CD4-positive, alpha-beta T cell treated with Interleukin-6 at 100 ng/mL for 8 hours (primary cell): ENCODE measurements at places on chromosomes 6 and 20.
A peak's percentile ranks its signal among the peaks of the same experiment; 100 is the strongest.

GRCh38 chr6:9851006-9851405, 563.9 kb downstream of the TFAP2A start:
- DNase-seq, result no peak

DNA sequence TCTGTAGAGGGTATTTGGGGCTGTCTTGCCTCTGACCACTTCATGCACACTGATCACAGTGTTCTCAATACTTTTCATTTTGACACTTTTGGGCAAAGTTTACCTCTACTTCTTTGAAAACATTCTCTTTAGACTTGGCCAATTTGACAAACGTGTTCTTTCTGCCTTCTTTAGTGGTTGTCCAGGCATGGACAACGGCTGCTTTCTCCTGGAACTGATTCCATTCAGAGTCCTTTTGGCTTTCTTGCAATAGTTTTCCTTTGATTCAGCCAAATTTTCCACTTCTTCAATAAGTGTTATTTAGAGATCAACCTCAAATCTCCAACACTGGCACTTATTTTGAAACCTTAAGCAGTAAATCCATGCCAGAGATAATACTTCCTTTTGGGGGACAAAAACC, 6.7 kb upstream of the CST9 start:
- DNase-seq, result no peak

GRCh38 chr20:38724626-38725147, 401 bp downstream of the SLC32A1 start:
- no peak for DNase-seq

- DNase-seq, result no peak
Observed at GRCh38 chr6:133964052-133964451, 11.0 kb downstream of the TBPL1 start.

DNA sequence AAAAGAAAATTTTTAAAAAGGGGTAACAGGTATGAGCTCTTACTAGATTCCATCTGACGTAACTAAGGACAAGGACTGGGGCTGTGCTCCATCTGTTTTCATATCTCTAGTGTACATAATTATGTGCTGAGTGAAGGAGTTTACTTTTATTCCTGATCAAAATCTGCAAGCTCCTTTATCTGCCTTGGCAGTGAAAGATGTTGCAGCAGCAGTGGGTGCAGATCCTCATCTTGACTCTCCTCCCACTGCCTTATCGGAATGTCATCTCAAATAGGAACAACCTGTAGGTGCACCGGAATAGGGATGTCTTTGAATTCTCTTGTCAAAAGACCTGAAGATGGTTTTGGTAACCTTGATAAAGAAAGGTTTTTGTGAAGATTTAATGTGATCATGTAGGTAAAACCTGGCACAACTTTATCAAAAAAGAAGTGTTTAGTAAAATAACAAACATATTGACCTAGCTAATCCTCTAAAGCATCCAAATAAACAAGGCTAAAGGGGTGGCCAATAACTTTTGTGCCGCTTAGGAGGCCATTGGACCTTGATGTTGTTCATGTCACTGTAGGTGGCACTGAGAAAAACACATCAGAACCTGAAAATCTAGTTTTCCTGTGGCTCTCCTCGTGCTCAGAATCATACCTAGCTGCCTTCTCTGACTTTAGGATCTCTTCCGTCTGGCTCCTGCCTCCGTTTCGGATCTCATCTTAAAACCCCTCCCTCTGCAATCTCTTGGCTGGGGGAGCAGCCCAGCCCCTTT, 19.0 kb upstream of the SLC16A10 start:
- DNase-seq, result no peak

- no peak for DNase-seq
Observed at GRCh38 chr6:1593958-1594314, 15.8 kb upstream of the FOXC1 start.

- DNase-seq, result peak; percentile 52
Observed at GRCh38 chr20:63442100-63442493, 30.4 kb downstream of the KCNQ2 start.

DNA sequence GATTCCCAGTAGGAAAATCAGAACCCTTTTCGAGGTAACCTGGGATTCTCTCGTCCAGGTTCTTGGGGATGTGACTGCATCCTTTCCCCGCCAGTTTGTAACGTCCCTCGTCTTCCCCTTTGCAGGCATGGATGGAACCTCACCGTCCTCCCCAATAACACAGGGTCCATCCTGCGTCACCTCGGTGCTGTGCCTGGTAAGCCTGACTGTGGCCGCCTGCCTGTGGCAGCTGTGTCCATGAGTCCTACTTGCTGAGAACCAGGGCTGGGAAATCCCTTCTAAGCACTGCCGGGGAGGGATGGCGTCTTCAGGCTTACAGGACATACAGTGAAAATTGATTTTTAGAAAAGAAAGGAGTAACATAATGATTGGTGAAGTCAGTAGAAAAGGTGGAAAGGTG, 155.6 kb downstream of the DTNBP1 start:
- DNase-seq, result no peak

DNA sequence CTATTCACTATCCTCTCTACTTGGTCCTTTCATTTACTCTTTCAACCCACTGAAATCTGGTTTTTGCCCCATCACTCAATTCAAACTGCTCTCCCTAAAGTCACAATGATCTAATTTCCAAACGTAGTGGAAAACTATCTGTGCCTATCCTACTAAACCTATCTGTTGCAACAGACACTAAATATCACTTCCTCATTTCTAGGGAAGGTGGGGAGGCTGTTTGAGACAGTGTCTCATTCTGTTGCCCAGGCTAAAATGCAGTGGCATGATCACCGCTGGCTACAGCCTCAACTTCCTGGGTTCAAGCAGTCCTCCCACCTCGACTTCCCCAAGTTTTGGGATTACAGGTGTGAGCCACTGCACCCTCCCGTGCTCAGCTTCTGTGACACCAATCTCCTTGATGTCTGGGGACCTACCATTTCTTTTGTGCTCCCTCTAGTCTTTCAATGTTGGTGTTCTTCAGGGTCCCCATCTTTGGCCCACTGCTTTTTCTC, 8.8 kb downstream of the RANBP9 start:
- DNase-seq, result no peak

DNA sequence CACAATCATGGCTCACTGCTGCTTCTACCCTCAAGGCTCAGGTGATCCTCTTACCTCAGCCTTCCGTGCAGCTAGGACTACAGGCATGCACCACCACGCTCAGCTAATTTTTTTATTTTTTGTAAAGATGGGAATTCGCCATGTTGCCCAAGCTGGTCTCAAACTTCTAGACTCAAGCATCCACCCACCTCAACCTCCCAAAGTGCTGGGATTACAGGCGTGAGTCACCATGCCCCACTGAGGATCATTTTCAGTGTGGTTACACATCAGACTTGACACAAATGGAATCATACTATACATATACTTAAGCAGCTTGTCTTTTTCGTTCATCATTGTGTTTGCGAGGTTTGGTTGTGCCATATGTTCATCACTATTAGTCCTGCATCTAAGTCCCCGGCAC, 26.6 kb downstream of the ZC3H12D start:
- no peak for DNase-seq

GRCh38 chr20:15332711-15333160, 995.3 kb upstream of the FLRT3 start:
- DNase-seq, result no peak

DNA sequence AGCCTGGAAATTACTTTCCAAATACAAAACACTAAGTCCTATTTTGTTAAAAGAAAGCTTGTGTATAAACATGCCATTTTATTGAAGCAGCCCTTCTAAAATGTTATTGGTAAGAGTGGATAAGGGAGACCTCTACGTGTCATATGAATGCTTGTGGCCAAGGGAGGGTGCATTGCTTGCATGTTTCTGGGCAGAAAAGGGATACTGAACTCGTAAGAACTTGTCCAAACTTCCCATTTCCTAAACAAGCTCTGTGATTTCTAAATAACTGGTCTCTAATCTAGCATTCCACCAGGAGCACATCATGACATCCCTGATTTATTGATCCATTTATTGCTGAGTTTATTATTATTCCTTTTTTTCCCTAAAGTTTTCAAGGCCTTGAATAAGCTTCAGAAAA, 474.1 kb downstream of the CD109 start:
- DNase-seq, result no peak

GRCh38 chr20:11389186-11389585, 528.5 kb upstream of the BTBD3 start:
- no peak for DNase-seq

DNA sequence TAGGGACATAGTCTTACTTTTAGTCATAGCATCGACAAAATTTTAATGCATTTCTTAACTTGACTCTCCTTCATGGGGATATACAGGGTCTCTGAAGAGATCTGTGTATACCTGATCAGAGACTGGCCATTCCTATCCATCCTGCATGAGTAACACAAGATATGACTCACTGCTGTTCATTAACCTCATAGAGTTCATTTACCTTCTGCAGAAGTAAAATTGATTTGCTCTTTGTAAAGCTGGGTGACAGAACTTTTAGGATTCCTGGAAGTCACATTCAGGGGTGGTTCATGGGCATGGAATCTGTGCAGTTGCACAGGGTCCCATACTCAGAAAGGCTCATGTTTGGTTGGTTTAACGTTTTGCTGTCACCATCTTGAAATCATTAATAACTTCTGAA, 53.2 kb downstream of the PDE7B start:
- no peak for DNase-seq

- DNase-seq, result no peak
Observed at GRCh38 chr6:160190973-160191372, 67.6 kb downstream of the SLC22A2 start.

DNA sequence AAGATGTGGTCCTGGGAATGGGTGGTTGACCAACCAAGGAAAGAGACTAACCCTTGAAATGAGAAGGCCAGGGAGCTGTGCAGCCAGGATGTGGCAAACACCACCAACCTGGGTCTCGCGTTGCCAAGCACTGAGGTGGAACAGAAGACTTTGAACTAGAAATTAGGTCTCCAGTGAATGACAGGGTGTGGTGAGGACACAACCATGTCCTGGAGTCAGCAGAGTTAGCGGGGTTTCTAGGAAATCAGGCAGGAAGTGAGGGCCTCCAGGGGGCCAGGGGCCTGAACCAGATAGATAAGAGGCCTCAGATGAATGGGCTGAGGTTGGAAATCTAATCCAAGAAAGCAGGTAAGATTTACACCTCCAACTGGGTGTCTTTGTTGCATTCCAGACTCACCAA, 353.3 kb upstream of the ARID1B start:
- DNase-seq, result peak; percentile 38

- DNase-seq, result no peak
Observed at GRCh38 chr6:50970908-50971307, 152.2 kb downstream of the TFAP2B start.

GRCh38 chr6:73086726-73087125, 138.6 kb downstream of the KHDC1L start:
- no peak for DNase-seq

- DNase-seq, result no peak
Observed at GRCh38 chr20:44496976-44497375, 21.3 kb downstream of the TTPAL start.

DNA sequence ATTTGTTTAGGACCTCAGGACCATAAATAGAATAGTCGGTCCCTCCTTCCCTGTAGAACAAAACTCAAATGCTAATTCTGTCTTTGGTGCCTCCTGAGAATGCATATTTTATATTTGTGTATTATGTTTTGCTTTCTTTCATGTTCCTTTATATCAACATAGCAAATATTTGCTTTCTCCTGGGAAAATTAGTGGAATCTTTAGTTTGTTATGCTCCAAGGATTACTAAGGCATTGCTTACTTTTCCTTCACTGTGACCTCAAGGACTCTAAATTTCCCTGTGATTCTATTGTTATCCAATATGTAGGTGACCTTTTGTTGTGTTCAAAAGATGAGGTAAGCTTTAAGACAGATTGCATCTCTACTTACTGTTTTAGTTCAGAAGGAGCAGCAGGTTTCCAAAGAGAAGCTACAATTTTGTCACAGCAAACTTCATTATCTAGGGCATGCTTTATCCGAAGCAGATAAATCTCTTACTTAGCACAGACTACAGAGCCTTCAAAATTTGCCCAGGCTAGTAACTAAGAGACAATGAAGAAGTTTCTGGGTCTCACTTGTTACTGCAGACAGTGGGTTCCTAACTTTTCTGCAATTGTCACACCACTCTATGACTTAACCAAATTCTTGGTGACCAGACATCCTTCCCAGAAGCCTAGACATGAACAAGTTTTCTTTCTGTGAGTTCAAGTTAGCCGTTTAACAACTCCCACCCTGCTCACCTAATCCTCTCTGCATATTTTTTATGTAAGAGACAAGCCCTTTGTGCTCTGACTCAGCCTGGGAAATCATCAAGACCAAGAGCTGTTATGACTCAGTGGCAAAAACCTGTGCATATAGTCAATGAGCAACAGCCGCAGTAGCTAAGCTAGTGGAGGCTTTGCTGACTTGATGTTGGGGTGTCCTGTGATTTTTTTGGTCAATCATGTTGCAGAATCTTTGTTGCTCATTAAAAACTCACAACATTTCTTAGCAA, 378.8 kb downstream of the QKI start:
- no peak for DNase-seq

GRCh38 chr6:29647927-29648642, 8.8 kb upstream of the MOG start:
- no peak for DNase-seq

DNA sequence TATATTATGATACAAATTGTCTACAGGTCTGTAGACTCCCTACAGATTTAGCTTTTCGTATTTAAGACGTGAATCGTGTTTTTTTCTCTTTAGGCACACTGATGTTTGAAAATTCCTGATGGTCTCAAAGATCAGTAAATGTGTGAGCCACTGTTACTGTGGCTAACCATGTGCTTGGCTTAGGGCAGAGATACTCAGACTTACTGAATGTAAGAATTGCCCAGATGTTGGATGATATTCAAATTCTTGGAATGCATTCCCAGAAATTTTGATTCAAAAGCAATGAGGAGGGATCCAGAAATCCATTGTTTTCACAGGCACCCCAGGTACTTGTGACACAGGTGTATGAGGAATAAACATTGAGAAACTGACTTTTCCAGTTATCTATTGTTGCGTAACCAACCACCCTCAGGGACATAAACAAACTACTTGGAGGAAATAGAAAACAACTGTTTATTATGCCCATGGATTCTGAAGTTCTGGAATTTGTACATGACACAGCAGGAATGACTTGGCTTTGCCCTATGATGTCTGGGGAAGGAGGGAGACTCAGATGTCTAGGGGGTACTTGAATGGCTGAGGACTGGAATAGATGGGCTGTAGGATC, 339.6 kb upstream of the CITED2 start:
- DNase-seq, result no peak

GRCh38 chr6:36115412-36115811, 14.9 kb upstream of the MAPK13 start:
- no peak for DNase-seq

DNA sequence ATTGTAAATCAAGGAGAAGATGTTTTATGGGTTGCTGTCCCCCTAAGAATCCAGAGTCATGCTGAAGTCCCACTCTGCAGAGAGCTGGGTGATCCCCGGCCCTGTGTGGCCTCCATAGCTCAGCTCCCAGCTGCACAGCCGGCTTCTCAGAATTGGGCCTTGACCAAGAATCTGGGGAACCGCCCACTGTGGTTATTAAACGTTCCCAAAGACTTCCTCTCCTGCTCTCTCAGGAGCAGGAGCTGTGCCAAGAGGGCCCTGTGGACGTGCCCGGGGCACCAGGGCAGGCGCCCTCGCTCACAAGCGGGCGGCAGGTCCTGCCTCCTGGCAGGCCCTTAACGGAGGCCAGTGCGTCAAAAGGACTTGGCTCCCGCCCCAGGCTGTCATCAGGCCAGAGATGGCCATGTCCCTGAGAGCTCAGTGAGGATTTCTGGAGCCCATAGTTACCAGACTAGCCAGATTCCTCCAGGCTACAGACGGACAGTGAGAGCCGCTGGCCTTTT, 30.4 kb downstream of the ZC3H12D start:
- DNase-seq, result no peak

GRCh38 chr6:12718015-12718414, 1.4 kb downstream of the PHACTR1 start:
- DNase-seq, result no peak
